Activated naive CD8-positive, alpha-beta T cell treated with anti-CD3 and anti-CD28 coated beads, Interleukin-2, amount 10 ng/mL, durations not matched to agents 7 days and 5 days (primary cell): ENCODE measurements at places on chromosomes 1 and 21.
A peak's percentile ranks its signal among the peaks of the same experiment; 100 is the strongest.

DNA sequence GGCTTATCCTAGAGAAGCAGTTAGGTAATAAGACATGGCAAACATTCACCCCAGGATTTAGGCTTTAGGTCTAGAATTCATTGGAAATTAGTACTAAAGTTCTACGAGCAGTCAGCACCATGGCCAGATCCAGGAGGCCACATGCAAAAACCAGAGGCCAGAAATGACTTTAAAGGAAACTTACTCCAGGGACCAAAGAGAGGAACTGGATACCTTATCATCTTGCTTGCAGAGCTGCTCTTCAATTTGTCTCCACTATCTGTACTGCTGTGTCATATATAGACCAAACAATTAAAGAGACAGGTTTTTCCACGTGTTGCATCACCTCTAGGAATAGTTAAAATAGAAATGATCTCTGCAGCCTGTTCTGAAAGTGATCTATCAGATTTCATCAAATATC lies 127.8 kb downstream of the LMX1A start:
- no peak for DNase-seq

DNA sequence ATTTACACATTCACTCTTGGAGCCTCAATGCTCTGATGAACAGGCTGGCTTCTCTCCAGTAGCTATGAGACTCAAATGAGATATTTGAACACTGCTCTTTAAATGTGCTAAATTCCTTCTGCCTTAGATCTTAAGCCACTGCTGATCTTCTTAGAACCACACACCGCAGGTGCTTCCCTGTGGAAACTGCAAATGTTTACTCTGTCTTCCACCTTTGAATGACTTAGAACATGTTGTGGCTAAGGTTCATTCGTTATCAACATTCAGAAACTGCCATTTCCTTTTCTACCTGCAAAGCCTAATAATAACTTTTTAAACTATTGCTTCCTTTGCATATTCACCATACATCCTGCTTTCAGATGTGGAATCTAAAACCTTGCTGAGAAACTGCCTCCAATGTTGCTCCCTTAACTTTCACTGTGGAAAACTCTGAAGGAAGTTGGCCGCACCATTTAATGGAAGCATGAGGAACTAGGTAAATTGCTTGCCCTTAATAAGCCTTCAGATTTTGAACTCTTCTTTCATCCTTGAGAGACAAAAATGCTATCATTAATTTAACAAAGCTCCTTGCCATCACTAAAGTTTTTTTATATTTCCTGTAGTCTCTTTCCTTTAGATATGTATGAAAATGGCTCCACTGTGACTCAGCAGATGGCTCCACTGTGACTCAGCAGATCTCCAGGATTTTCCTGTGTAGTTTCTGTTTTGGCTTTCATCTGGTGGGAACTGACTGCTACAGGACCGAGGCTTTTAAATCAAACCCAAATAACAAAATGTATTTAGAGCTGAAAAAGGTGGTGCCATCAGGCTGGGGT lies 143.8 kb downstream of the TNFSF18 start:
- no peak for DNase-seq

DNA sequence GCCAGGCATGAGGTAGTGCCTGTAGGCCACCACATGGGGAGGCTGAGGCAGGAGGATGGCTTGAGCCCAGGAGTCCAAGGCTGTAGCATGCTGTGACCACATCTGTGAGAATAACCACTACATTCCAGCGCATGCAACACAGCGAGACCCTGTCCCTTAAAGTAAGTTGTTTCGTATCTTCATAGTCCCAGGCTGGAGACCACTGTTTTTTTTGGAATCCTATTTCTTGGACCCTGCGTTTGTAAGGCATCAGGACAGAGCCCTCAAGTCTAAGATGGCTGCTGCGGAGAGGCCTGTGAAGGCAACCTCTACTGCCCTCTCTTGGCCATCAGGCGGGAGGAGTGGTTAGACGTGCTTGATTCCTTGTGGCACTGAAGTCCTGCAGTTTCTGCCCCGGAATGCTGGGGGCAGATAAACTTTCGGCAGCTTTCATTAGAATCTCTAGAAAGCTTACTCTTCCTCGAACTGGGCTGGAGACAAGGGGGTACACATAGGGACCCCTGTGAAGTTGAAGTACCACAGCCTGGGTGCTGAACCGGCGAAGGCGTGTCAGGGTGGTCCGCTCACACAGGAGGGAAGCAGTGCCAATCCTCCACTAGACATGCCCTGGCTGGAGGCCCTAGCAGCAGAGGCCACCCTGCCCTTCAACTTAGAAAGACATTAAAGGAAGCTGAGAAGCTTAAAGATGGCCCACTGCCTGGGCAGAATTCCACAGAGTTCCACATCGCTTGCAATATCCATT lies 36.6 kb downstream of the RABIF start:
- peak; percentile 51 for DNase-seq

- DNase-seq, result peak; percentile 25
Observed at GRCh38 chr1:88608139-88608943, 75.7 kb upstream of the PKN2 start.

DNA sequence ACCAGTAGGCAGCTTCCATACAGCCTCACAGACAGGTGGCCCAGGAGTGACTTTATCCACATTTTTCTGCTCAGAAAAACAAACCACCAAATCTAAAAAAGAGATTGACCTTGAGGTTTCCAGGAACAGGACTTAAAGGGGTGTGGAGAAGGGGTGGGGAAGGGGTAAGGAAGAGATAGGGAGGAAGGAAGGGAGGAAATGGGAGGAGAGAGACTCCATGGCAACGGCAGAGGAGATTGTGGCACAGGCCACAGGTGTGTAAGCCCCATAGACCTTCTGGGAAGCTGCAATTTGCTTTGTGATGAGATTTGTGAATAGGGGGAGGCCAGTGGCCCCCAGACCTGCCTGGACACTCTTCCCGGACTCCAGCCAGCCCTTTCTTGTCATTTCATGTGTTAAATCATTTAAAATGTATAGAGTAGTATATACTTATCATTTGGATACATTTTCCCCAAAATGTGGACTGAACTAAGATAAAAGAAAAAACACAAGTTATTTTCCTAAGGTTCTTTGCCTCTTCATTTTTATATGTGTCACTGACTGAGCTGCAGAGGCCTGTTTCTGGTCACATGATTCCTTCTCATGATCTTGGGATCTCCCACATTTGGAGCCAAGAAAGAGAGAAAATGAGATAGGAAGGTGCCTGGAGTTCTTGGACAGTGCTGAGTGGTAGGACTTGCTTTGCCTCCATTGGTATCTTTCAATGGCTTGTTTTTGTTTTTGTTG lies 55.5 kb downstream of the CLIC6 start:
- no peak for DNase-seq

GRCh38 chr1:23977854-23978191 lies 2.3 kb downstream of the SRSF10 start:
- no peak for DNase-seq

DNA sequence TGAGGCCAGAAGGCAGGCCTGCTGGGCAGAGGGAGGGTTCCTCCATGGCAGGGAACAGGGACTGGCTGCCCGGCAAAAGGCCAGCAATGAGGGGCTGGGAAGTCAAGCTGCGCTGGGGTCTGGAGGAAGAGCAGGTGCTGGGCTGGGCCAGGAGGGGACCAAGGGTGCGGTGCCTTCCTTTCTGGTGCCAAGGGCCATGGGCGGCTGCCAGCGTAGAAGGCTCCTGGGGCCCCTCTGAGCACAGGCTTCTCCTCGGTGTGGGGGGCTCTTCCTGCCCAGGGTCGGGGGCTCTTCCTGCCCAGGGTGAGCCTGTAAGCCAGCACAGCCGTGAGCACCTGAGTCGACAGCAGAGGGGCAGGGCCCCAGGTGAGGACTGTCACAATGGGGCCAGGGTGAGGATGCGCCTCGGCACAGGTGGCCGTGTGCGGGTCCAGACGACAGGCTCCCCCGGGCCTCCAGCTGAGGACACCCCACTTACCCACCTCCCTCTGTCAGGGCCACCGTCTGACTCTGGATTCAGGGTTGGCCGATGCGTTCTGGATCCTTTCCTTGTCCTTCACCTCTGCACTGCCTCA lies 10.7 kb upstream of the DNMT3L start:
- no peak for DNase-seq

- DNase-seq, result no peak
Observed at GRCh38 chr1:227948493-227949260, 945 bp upstream of the WNT9A start.

DNA sequence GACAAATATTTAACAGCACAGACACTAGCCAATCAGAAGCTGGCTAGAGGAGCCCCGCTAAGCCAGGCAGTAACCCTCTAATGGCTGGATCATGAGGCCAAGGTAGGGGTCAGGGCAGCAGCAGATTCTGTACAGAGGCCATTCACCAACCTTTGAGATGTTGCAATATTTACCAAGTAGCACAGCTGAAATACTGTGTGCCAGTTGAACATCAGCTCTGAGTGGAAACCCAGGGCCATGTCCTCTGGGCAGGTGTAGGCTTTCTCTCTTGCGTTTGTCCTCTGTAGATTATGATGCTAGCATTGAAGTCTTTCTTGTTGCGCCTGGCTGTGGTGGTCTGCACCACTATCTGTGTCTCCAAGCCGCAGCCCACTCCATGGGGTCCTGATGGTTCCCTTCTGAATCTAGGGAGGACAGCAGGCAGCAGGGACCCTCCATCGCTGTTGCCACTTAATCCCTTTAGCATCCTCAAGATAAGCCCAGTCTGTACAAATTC lies 2.5 kb upstream of the COG2 start:
- no peak for DNase-seq

DNA sequence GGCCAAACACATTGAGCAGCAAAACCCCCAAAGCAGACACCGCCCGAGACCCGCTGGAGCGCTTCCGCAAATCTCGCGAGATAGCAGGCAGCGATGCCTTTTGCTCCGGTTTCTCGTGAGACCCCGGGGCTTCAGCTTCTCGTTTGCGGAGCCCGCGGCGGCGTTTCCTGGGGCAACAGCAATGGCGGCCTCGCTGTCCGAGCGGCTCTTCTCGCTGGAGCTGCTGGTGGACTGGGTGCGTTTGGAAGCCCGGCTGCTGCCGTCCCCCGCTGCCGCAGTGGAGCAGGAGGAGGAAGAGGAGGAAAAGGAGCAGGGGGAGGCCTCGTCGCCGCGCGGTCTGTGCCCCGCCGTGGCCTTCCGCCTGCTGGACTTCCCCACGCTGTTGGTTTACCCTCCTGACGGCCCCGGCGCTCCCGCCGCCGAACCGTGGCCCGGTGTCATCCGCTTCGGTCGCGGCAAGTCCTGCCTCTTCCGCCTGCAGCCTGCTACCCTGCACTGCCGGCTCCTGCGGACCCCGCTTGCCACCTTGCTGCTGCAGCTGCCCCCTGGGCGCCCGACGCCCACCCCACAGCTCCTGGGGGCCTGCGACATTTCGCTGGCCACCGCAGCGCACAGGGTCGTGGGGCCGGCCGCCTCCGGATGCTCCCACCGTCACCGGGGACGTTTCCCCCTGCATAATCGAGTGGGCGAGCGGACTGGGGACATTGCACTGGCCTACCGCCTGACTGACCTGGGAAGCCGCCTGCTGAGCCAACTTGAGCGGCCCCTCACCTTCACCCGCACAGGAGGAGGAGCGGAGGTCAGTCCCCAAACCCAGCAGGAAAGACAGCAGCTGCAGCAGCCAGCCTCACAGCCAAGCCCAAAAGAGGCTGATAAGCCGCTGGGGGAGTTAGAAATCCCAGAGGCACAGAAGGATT lies at the start of gene MAP10:
MAP10 (plus strand) TSS at position 148 of the 917 bp plus-strand sequence; CDS start at position 182, 34 bp downstream.
- peak; percentile 84 for DNase-seq

DNA sequence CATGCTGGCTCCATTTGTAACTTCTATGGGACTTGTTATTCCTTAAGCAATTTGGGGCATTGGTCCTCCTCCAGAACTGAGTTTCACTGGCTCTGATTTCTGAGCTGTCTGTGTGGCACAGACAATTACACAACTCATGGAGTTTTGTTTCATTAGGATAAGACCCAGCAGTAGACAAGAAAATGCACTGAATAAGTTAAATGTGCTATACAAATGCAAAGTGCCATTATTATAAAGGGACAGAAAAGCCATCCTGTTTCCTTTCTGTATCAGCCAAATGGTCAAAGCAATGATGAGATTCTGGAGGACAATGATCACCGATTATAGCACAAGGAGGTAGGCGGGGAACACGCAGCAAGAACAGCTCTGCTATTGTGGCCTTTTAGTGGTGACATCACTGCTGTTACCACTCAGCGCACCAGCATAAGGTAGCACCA lies 81.9 kb downstream of the CNIH3 start:
- no peak for DNase-seq

DNA sequence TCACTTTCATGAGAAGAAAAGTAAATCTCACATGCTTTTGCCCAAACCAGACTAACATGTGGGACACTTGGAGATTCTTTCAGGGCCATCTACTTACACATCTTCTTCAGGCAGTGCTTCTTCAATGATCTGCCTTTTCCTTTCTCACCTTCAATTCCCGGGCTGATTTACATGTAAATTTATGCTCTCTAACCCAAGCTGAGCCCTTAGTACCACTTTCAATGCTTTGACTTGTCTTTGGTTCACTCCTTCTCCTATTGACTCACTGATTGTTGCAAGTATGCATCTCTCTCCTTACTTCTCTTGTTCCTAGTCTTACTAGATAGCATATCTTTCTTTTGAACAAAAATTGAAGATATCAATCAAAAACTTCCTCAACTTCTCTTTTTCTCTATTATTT lies 154.2 kb upstream of the DEPDC1 start:
- DNase-seq, result no peak
